ENCODE measurements at places on chromosomes 7 and 10.

DNA sequence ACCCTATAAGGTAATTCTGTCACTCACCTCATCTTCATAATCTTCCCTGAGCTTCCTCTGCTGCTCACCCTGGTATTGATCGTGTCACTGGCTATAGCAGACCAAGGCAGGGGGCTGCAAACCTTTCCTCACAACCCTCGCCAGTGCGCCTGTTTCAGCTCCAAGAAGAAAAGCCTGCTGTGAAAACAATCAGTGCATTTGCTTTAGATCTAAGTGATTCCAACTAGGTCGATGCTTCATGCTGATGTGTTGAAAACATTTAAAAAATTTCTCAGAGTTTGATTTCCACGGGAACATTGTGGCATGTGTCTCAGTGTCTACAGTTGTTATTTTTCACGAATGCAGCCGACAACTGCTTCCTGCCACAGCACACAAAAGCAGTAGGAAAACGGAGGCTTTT is 27.3 kb downstream of the POU6F2 start:
- no peak for DNase-seq

DNA sequence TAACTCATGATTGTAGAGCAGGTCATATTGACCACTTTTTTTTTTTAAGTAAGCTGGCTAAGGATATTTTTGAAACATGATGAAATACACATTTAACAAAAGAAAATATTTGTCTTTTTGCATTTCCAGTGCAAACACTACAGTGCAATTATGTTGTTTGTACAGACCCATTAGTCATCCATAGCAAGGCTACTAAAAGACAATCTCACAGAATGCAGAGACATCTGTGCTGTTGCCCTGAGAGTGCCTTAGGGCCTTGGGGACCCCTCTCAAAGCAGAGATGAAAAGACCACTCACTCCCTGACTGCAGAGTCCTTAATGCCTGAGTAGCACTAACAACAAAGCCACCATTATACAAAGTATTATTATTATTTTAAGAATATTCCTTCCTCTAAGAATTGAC is 104.5 kb downstream of the NRCAM start:
- DNase-seq: no peak

GRCh38 chr7:130227883-130228575 is 20.4 kb downstream of the SSMEM1 start:
- no peak for DNase-seq

DNA sequence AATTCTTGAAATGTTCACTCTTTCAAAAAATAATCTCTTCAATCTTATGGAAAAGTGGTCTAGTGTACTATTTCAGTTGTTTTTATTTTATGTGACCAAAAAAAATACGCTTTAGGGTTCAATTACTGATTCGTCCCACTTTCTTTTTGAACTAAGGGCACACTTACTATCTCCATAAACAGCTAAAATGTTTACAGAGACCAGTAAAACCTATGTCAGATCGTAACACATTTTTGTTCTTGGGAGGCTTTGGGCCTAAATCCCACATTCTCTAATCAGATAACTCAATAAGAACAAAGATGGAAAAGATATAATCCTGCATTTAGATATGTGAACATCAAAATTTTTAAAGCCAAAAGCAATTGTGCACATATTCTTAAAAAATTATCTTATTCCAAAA is 29.8 kb upstream of the EPC1 start:
- DNase-seq: no peak

DNA sequence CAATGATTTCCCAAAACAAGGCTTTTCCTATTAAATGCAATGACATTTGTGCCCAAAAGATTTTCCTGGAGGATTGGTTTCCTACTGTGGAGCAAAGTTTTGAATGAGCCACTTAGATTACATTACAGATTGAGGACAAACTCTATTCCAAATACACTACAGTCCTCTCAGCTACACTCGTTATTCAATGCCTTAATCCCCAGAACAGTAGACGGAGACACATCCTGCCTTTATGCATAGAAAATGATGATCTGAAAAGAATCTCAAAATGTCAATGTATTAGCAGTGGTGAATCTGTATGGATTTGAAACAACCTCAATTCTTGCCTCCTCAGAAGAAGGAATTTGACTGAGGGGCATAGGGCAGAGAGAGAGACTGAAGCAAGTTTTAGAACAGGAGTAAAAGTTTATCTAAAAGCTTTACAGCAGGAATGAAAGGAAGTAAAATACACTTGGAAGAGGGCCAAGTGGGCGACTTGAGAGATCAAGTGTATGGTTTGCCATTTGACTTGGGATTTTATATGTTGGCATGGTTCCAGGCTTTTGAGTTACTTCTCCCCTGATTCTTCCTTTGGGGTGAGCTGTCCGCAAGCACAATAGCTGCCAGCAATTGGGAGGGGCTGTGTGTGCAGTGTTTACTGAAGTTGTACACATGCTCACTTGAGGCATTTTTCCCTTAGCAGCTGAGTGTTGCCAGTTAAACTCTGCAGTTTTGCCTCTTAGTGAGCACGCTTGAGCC is 891.9 kb upstream of the MBL2 start:
- no peak for DNase-seq
